Stimulated activated CD8-positive, alpha-beta memory T cell treated with anti-CD3 and anti-CD28 coated beads, Interleukin-4, amount 100 ng/mL, for 24 hours (primary cell): ENCODE measurements at places on chromosomes 16 and 17.

DNA sequence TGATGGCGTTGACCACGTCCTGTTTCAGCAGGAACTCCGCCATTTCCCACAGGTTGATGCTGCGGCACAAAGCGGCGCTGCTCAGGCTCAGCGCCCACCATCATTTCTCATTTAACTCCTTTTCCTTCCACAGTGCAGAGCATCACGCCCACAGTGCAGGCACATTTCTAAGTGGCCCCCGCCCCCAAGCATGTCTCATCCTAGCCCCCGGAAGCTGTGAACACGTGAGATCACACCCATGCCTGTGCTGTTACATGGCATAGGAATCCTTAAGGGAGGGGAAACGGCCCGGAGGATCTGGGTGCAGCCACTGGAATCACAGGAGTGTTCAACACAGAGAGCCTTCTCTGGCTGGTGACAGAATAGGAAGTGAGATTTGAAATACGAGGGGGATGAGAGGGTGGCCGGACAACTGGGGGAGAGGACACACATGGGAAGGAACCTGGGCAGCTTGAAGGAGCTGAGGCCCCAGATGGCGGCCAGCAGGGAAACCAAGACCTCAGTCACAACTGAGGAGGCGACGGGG lies 4.7 kb downstream of the NAGPA start:
- no peak for DNase-seq

DNA sequence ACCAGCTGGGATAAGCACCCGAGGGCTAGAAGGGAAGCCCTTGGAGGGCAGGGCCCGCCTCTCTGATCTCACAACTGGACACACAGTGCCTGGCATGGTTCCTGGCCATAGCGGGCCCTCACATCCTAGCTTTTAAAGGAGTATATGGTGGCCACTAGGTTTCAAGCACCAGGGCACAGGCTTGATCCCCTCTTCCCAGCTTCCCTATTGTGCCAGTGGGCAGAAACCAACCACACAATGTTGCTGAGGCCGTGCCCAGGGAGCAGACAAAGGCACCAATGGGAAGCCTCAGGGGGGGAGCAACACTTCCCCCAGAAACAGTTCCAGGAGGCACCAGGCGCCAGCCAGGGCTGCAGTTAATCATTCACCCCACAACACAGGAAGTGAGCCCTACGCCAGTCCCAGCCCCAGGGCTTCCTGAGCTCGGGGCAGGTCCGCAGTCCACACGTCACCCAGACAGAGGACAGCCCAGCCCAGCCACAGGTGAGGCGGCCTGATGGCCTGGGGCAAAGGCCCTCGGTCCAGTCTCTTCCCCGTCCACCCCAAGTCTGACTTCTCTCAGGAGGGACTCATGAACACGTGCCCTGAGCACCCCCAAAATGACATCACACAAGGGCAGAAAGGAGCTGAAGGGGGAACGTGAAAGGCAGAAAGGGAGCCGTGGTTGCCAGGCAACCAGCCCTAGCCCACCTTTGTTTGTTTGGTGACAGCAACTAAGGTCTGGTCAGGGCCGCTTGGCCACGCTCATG lies 12.8 kb downstream of the SMIM5 start:
- DNase-seq: no peak

- DNase-seq: no peak
Measured at GRCh38 chr16:78479723-78480122, 380.3 kb downstream of the WWOX start.

GRCh38 chr17:56222255-56222654 lies 69.0 kb downstream of the ANKFN1 start:
- DNase-seq: no peak

DNA sequence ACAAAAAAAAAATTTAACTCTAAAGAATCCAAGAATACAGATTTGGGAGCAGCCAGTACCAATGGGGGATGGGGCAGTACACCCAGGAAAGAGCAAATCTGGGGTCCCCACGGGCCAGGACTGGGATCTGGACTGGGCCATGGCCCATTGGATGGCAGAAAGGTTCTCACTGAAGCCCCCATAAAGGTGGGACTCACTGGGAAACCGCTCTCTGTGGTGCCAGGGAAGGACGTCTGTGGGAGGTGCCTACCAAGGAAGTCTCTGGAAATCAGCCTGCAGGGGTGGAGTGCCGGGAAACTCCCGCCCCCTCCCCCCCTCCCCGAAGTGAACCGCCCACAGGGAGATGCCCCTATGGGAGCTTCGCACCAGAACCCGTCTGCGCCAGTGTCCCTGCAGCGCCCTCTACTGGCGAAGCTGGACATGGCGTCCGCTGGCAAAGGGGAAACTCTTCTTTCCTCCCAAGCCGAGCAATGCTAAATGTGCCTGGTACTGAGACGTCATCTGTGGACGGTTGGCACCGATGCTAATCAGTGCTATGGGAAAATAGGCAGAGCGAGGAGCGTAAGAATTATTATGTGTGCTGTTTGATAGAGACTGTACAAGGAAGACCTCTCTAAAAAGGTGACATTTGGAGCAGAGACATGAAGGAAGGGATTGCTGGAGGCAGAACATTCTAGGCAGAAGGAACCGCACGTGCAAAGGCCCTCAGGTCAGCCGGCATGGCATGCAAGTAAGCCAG lies 671.1 kb downstream of the WWOX start:
- peak; percentile 69 for DNase-seq

- no peak for DNase-seq
Measured at GRCh38 chr16:14487579-14487978, 142.5 kb downstream of the PARN start.

- no peak for DNase-seq
Measured at GRCh38 chr16:15644267-15644961, 1.5 kb upstream of the MARF1 start.

GRCh38 chr17:80695979-80696378 lies 151.3 kb downstream of the RPTOR start:
- DNase-seq: no peak

DNA sequence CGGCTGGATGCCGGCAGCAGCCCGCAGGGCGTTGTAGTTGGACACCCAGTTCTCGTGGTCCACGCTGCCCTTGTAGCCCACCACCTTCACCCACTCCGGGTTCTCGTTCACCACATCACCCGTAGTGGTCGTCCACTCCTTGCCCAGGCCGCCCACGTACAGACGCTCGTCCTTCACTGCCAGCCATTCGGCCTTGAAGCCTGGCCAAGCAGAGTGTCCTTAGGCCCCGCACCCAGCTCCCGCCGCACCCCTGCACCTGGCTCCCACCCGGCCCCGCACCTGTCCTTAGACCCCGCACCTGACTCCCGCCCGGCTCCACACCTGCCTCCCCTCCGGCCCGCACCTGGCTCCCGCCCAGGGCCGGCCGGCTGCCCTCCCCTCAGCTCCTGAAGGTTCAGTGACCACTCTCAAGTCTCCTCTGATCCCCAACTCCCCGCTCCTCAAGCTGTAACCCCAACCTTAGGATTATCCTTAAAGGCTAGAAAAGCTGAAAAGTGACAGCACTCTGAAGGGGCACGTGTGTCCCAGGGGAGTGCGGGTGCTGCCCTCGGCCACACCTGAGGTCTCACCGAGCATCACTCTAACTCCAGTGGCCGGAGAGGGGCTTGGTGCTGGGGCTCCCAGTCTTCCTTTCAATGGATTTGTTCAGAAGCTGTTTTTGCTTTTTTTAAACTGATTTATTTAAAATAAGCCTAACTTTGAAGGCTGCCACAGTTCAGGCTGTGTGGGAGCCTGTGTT lies 14.4 kb downstream of the CANT1 start:
- DNase-seq: no peak

- no peak for DNase-seq
Measured at GRCh38 chr16:30753596-30753995, 5.4 kb downstream of the PHKG2 start.

DNA sequence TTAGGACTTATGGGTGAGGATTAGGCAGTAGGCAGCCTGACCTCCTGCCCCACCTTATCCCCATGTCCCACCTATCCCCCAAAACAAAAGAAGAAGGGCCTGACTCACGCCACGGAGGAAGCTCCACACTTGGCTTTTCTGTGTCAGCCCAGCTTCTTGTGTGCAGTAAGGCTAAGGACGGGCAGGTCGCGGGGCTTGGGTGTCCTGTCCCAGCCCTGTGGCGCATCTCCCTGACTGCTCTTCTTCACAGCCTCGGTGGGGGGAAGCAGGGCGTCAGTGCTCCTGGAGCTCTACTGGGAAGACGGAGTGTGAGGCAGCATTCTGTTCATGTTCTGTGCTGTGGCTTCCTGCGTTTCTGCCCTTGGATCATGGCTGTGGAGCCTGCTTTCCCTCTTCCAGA lies 34.6 kb upstream of the ALDH3A2 start:
- no peak for DNase-seq
